ENCODE measurements at places on chromosomes 11 and 22. TPM values are rescaled to one million over a fixed set of nuclear protein-coding genes. Genes with fewer than 3 reads are reported as not detected.

OR8D4 gene
- not detected for total RNA-seq

KRTAP5-1 gene
- not detected for total RNA-seq

SULT4A1 gene
- not detected for total RNA-seq

SLC17A6 gene
- not detected for total RNA-seq

PPFIBP2 gene
- total RNA-seq: 20.1 TPM

NCAM1 gene
- 4.5 TPM for total RNA-seq
